ENCODE measurements at places on chromosomes 2 and 18. TPM values are rescaled to one million over a fixed set of nuclear protein-coding genes. Genes with fewer than 3 reads are reported as not detected.

KIF1A gene
- total RNA-seq = 6.6 TPM

OR6B2 gene
- not detected for total RNA-seq

ADAM23 gene
- total RNA-seq = 0.06 TPM

B3GNT7 gene
- total RNA-seq = 0.43 TPM

CYRIA gene
- total RNA-seq = 2.7 TPM

AQP12B gene
- not detected for total RNA-seq

ABCG8 gene
- total RNA-seq = not detected

CREG2 gene
- not detected for total RNA-seq

TNFAIP6 gene
- not detected for total RNA-seq

LYG2 gene
- not detected for total RNA-seq

RPIA gene
- 51.0 TPM for total RNA-seq

DSG2 gene
- total RNA-seq = 0.23 TPM

PRLH gene
- total RNA-seq = not detected

UBE2F gene
- 64.5 TPM for total RNA-seq

FOXD4L1 gene
- total RNA-seq = 0.30 TPM

ATP6V1C2 gene
- 0.41 TPM for total RNA-seq

CFC1 gene
- not detected for total RNA-seq

CHAC2 gene
- 8.4 TPM for total RNA-seq

HOXD13 gene
- total RNA-seq = not detected

CHRND gene
- total RNA-seq = not detected

ANKRD29 gene
- total RNA-seq = not detected

HOXD4 gene
- total RNA-seq = not detected

SPEG gene
- 2.8 TPM for total RNA-seq

SCN1A gene
- not detected for total RNA-seq

EVX2 gene
- total RNA-seq = not detected

LCT gene
- total RNA-seq = 0.11 TPM

EDAR gene
- total RNA-seq = 0.43 TPM

LIMS4 gene
- total RNA-seq = 0.41 TPM

IL36RN gene
- not detected for total RNA-seq

LTBP1 gene
- total RNA-seq = 0.39 TPM

FAM237A gene
- total RNA-seq = not detected

DSG1 gene
- not detected for total RNA-seq

IKZF2 gene
- 1.8 TPM for total RNA-seq

CPS1 gene
- total RNA-seq = 1.5 TPM

C2orf15 gene
- 4.9 TPM for total RNA-seq

EFEMP1 gene
- total RNA-seq = not detected

IL36B gene
- not detected for total RNA-seq

REG3A gene
- total RNA-seq = not detected

LRRTM1 gene
- not detected for total RNA-seq

RND3 gene
- not detected for total RNA-seq

ANKAR gene
- total RNA-seq = 2.6 TPM

ACMSD gene
- total RNA-seq = not detected

MOGAT1 gene
- total RNA-seq = not detected

PJVK gene
- total RNA-seq = 1.7 TPM

LPIN2 gene
- 66.0 TPM for total RNA-seq
